Activated CD4-positive, alpha-beta T cell treated with anti-CD3 and anti-CD28 coated beads for 36 hours (primary cell): ENCODE measurements at places on chromosomes 7 and 10.

DNA sequence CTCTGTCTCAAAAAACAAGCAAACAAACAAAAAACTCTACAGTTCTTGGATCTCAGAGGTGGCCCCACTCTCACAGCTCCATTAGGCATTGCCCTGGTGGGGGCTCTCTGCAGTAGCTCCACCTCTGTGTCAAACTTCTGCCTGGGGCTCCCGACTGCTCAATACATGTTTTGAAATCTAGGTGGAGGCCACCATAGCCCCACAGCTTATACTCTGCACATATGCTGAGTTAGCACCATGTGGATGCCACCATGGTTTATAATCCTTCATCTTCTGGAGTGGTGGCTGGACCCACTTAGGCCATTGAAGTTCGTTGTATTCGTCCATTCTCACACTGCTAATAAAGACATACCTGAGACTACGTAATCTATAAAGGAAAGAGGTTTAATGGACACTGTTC is 78.4 kb downstream of the SEPTIN14 start:
- no peak for DNase-seq

- no peak for DNase-seq
These were observed 341 bp downstream of the GOT1 start for GRCh38 chr10:99430116-99430450.

- DNase-seq, result no peak
These were observed 304.5 kb downstream of the SDHAF3 start for GRCh38 chr7:97422046-97422445.

DNA sequence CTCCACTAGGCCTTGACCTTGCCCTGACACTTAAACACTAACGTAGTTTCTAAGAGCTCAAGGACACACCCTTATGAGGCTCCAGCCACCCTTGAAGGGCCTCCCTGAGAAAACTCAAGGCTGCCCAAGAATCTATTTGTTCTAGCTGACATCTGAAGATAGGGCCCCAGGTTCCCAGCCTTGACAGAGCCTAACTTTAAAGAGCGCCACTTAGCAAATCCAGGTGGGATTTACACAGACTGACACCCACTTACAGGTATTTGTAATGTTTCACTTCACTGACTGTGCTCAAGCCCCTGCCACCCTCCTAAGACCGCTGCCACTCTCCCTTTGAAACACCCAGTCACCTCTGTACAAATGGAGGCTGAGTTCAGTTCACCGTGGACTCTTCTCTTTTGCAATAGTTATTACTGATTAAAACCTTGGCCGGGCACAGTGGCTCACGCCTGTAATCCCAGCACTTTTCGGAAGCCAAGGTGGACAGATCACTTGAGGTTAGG is 90.4 kb downstream of the SVOPL start:
- DNase-seq, result no peak

GRCh38 chr7:154646126-154647013 is 356.6 kb downstream of the PAXIP1 start:
- no peak for DNase-seq

DNA sequence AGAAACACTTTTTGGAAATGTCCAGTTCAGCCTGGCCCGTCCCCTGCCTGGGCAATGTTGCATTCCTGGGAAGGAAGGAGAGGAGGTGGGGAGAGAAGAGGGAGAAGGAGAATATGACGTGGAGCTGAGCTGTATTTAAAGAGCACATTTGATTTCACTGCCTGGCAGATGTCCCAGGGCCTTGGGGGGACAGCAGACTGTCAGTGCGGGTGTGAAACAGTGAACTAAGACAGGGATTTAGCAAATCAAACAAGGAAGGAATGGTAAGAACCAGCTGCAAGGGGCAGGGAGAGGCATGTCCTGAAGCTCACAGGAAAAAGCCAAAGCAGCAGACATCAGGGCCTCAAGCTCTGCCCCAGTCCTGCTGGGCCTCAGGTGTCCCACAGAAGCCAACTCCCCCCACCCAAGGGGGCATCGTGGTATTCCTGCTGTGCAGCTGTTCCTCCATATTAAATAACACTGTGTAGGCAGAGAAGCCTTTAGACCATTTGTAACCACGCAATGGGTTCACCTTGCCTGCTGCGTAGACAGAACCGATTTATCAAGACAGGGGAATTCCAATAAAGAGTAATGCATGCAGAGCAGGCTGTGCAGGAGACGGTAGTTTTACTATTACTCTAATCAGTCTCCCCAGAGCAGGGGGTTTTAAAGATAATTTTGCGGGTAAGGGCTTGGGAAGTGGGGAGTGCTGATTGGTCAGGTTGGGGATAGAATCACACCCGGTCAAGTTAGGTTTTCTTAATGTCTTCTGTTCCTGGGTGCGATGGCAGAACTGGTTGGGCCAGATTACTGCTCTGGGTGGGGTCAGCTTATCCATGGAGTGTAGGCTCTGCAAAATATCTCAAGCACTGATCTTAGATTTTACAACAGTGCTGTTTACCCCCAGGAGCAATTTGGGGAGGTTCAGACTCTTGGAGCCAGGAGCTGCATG is 18.3 kb downstream of the LEP start:
- DNase-seq, result no peak
